Fibroblast of the conjunctiva (primary cell): ENCODE measurements at places on chromosomes 13 and 19.

DNA sequence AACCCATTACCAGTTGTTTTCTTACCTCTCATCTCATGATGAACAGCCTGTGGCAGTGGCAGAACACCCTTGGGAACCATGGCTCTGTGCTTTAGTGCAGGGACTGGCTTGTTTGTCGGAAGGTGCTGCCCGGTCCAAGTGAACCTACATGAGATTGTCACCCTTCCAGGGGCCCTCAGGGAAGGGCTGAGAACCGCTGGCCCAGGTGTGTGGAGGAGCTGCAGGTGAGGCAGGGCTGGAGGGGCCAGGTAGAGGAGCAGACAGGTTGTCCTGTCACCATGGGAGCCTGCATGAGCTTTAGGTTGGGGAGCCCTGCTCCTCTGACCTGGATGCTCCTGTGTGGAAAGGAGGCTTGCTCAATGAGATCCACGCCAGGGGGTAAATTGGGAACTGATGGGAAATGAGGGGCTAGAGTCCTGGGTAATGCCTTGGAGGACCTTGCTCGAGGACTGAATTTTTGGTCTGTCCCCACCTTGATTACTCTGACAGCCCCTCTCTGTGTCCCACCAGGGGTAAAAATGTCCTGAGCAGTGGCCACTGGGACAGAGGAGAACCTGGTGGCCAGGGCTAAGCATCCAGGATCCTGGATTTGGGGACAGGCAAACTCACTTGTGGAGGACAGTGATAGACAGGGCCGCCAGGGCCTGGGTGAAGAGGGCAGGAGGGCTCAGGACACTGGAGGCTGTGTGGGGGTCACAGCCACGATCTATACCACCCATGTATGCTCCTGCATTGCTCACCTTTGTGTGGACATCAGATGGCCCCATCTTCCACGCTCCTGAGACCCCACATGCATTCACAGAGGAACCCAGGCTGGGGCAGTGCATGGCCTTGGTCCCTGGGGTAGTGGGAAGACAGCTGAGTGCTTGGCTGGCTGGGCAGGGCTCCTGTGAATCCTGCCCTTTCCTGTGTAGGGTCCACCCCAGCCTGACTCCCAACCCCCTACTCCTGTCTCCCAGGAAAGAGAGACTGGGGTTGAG, 24.1 kb upstream of the CEACAM1 start:
- DNase-seq = no peak

- DNase-seq = no peak
These were observed 28.6 kb upstream of the EID2 start for GRCh38 chr19:39568604-39569003.

DNA sequence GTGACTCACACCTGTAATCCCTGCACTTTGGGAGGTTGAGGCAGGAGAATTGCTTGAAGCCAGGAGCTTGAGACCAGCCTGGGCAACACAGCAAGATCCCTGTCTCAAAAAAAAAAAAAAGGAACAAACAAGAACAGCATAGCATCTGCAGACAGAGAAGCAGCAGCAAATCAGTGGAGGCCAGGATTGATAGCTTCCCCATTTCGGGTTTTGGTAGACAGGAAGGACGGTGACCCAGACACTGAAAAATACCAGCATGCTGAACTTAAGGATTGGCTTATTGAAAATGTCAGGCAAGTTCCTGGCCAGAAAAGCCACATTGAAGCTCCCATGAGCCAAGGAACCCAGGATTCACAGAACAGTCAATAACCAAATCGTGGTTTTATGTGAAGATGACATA, 3.0 kb downstream of the ZNF490 start:
- DNase-seq = no peak

- DNase-seq = peak; percentile 47
These were observed 49.3 kb downstream of the UFM1 start for GRCh38 chr13:38398711-38399493.

DNA sequence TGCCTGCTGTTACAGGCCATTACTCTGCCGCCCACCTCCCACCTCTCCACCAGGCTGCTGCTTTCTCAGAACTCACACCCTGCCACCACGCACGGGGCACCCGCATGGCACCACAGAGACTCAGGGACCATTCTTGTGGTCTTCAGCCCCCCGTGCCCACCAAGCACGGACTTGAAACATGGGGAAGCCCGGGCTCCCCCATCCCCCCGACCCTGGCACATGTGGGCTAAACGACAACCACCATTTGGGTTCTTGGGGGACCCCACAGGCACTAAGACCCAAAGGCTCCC, 23.1 kb upstream of the TINCR start:
- no peak for DNase-seq

- no peak for DNase-seq
These were observed 12.9 kb upstream of the IGFL1 start for GRCh38 chr19:46216612-46217011.

GRCh38 chr13:98398581-98398980, 178.3 kb downstream of the STK24 start:
- no peak for DNase-seq

DNA sequence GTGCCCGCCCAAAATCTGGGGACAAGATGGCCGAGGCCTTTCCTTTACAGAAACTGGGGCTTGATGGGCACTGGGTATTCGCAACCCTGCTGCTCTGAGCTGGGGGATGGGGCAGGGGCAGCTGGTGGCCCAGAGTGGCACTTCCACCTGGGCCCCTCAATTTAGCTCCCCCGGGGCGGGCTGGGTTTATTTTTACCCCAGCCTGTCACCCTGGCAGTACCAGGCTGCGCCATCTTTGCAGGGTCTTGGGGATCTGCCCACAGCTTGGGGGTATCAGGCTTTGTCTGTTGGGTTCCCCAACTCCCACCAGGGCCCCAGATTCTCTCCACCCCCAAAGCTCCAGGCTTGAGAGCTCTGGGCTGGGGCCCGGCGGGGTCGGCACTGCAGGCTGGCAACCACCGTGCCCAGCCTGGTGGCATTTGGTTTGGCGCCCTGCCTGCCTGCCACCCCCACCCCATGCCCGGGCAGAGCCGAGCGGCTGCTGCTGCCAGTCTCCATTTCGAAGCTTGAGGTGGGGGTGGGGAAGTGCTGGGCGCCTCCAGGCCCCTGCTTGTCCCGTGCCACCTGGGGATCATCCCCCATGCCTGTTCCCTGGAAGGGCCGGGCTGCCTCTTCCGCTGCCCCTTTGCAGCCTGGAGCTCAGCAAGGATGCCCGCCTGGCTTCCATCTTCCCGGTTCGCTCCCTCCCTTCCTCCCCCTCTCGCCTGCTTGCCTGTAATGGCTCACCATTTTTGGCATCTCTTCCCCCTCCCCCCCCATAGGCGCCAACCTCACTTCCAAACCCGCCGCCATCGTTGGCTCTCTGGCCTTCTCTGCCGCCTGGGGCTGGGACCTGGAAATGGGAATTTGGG, 11.4 kb downstream of the NFIX start:
- DNase-seq = no peak

DNA sequence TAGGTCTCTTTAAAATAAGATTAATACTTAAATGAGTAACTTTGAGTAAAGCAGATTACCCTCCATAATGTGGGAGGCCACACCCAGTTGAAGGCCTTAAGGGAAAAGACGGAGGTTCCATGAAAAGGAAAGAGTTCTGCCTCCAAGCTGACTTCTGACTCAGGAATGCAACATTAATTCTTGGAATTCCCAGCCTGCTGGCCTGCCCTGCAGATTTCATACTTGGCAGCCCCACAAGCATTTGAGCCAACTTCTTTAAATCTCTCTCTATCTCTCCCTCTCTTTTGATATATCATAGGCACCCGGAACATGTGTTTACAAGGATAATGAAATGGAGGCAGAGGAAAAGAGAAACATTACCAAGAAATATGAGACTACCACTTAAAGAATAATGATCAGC, 902.3 kb upstream of the MIR17HG start:
- peak; percentile 83 for DNase-seq

DNA sequence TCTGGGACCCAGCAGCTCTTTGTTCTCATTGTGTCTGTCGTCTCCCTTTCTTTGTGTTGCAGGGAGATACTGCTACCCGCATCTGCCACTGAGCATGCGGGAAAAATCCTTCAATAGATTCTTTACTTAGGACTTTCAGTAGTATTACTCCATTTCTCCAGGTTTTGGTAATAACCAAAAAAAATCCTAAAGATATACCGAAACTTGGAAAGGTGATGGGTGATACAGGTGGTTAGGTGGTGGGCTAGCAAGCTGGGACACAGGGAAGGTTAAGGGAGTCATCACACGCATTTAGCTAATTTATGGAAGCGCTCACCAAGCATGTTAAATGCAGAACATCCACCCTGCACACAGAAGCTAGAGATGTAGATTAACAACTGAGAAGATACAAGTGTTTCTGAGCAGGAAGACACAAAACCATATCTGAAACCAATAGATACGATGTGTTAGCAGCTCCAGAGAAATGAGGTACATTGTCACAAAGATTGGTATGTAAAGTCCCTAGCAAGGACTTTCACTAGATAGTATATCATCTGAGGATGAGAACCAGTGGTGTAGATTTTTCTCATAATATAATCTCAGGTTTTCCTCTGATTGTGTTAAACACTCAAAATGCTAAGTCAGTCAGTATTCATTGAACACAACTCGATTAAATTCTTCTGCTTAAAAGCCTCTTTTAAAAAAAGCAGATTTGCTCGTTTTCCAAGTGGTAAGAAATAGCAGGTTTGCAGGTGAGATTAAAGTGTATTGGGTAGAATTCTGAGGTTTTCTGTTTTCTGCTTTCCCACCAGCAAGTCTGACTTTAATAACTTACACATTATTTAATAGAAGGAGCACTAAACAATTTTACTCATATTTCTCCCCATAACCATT, 1.2 kb upstream of the SLAIN1 start:
- DNase-seq = no peak

DNA sequence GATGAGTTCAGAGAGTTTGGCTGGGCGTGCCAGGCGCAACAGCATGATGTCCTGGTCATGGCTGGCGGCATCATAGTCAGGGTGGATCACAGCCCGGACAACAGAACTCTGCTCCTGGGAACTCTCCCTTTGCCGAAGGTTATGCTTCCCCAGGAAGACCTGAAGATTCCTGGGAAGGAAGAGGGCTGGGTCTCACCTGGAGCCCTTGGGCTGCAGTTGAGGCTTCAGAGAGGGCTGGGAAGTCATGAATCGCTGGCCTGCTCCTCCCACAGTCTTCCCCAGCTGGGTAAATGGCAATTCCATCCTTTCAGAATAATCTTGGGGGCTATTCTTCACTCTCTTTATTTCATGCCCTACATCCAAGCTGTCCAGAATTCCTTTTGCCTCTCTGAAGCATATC, 6.0 kb downstream of the KLK6 start:
- no peak for DNase-seq

DNA sequence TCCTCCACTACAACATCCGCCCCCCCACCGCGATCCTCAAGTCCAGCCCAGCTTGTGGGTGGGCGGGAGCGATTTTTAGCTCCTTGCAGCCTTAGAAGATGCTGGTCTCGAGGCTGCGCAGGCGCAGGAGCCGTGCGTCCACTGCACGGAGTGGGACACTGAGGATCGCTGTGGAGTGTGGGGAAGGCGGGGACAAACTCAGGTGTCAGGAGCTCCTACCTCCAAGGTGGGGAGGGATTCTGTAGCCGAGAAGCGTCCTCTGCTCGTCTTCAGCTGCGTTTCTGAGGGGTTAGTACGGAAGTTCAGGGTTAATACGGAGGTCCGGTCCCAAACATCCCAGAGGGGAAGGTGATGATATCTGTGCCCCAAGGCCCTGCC, at the start of gene RTBDN:
RTBDN (minus strand) TSS at position 14 of the 378 bp plus-strand sequence. CDS start 4,600 bp downstream, outside the sequence.
- DNase-seq = no peak

DNA sequence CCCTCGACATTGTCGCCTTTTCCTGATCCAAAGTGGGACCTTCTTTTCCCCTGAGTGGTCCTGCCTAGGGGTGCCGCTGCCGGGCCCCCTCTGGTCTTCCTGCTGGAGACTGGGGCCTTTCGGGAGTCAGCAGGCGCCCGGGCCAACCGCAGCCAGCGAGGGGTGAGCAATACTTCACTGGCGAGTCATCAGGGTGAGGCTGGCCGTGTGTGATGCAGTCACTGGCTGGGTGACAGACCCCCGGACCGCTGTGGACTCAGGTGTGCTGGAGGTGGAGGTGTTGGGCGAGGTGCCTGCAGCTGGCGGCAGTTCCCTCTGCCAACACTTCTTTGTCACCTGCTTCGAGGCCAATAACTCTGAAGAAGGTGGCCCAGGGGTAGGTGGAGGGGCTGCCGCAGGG, 1.5 kb upstream of the CGB5 start:
- no peak for DNase-seq

DNA sequence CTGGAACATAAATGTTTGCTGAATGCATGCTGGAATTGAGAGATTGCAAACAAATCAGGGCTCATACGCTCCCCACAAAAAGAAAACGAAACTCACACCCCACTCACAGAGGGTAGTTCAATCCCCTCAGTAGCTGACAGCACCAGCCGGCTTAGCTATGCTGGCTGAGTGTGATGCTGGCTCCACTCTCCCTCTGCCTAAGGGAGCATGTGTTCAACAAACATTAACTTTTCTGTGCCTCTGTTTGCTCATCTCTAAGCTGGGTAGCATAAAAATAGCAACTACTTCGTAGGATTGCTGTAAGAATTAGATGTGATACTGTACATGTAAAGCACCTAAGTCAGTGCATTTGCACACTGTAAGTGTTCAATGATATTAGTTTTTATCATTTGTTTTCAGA, 282.6 kb downstream of the FOXO1 start:
- DNase-seq = no peak

DNA sequence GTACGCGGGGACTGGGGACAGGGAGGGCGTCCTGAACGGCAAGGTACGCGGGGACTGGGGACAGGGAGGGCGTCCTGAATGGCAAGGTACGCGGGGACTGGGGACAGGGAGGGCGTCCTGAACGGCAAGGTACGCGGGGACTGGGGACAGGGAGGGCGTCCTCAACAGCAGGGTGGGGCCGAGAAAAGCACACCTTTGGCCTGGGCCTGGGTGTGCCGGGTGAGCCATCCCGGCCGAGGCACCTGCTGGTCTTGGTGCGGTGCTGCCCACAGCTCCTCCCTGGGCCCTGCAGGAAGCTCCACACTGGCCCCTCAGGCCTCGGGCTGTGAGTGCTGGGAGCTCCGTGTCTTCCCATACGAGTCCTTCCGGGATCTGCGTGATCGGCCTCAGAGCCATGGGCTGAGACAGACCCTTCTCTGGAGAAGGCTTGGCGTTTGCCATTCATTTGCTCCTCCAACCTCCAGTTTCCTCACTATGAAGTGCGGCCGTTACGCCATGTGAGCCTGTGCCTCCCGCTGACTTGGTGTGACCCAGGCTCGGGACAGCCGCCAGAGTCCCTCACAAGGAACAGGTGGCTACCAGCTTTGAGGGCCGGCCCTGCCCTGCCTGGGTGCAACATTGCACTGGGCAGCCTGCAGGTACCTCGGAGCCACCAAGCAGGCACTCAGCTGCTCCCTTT, 7.8 kb upstream of the ZNF554 start:
- DNase-seq = no peak

DNA sequence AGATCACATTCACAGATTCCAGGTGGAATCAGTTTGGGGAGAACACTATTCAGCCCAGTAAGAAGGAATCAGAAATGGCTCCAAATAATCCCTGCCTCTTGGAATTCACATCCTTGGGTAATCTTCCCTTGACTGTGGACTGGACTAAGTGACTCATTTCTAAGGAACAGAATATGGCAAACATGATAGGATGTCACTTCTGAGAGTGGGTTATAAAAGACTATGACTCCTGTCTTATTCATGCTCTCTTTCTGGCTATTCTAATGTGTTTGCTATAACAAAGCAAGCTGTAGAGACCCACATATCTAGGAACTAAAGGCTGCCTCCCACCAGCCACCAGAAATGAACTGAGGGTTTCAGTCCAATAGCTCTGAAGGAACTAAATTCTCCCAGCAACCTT, 37.8 kb downstream of the MBD3L2B start:
- no peak for DNase-seq

- DNase-seq = no peak
These were observed 338.0 kb downstream of the TEX29 start for GRCh38 chr13:111658145-111659100.

GRCh38 chr19:6800991-6801484, 28.5 kb downstream of the VAV1 start:
- peak; percentile 4 for DNase-seq
